ENCODE measurements at places on chromosomes 2 and 18.

DNA sequence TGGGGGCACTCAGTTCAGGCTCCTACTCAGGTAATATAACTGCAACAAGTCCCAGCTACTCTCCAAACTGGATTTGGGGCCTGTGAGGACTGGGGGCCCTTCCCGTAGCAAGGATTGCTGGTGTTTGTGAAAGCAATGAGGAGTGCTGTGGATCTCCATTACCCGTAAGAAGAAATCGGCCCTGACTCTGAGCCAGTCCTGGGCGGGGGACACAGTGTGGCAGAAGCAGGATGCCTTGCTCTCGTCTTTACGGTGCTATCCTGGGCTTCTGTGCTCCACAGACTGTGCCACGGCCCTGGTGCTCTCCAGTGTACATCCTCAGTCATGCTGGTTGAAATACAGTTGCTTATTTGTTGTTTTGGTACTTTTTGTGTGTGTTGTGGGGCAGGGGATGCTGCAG is 172.9 kb downstream of the NDUFA10 start:
- no peak for DNase-seq

GRCh38 chr18:9174302-9174701 is 37.7 kb downstream of the ANKRD12 start:
- DNase-seq, result no peak

DNA sequence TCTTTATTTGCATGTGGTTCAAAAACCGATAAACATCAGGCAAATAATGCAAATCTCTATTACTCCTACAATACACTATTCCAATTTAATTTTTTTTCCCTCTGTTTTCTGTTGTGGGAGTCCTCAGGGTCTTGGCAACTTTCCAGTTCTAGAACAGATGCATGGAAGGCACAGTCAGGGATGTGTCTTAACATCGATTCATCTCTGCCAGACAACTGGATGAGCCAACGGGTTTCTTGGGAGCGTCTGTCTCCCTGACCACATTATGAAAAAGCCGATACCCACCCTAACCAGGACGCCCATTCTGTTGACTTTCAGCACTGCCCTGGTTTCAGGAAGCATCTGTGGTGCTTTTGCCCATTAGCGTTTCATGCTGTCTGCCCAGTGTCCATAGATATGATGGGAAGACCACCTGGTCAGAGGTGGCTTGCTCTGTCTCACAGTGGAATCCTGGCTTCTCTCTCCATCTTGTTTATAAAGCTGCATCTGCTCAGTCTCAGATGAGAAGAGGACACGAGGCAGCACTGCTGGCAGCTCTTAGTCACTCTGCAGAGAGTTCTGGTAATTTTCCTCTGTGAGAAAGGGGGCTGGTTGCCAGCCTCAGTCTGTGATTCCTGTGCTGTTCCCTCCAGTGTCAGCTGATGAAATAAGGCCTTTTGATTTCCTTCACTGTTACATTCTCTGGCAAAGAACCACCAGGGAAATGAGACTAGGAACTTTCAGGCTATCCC is 57.9 kb upstream of the KCNE4 start:
- DNase-seq, result peak; percentile 72

- no peak for DNase-seq
Measured at GRCh38 chr2:199973703-199974102, 18.3 kb downstream of the MAIP1 start.

DNA sequence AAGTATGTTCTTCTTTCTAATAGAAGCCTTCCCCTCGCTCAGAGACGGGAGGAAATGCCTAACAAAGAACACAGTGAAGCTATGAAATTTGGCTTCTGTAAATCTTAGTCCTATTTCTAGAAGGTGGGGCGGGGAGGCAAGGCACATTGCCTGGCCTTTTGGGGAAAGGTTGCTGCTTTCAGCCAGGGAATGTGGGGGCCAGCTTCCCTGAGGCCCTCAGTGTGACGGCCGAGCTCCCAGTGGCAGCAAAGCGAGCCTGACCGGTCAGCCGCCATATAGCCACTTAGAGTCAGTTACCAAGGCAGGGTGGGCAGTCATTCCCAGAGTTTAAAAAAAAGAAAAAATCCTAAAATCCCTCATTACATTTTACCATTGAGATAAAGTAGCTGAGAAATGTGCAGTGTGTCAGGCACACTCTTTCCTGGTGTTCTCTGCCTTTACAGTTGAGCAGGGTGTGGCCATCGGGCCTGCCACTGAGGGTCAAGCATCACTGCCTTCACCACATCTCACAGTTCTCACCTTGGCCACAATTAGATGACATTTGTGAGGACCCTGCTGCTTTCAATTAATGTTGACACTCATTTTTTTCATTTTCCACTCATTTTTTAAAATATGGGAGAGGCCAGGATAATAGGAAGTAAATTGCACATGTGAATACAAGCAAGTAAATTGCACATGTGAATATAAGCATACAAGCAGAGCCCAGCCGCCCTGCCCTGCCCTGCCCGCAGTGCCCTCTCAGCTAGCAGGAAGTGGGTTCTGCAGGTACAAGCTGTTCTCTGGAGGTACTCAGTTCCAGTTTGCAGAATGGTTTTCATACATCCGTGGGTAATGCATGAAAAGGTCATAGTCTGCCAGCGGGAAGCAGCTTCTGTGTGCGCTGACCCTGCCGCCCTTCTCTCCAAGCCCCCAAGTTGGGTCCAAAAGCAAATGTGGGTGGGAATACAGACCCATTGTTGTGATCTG is 76.9 kb downstream of the WDSUB1 start:
- no peak for DNase-seq

DNA sequence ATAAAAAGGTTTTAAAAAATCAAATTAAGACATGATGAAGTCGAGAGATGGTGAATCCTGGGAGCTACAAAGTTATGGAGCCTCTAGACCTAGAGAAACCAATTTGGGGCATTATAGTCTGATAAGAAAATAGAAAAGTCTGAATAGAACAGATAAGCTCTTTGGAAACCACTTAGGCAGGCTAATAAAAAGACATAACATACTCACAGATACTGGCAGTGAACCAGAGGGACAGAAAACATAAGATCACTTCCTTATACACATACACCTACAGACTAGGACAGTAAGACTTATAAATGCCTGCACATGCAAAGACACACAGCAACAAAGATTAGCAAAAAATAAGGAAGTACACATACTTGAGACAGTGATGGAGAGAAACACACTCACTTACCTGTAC is 20.0 kb downstream of the SMC6 start:
- DNase-seq, result no peak

- DNase-seq, result no peak
Measured at GRCh38 chr2:98730053-98730706, 752 bp downstream of the MGAT4A start.

DNA sequence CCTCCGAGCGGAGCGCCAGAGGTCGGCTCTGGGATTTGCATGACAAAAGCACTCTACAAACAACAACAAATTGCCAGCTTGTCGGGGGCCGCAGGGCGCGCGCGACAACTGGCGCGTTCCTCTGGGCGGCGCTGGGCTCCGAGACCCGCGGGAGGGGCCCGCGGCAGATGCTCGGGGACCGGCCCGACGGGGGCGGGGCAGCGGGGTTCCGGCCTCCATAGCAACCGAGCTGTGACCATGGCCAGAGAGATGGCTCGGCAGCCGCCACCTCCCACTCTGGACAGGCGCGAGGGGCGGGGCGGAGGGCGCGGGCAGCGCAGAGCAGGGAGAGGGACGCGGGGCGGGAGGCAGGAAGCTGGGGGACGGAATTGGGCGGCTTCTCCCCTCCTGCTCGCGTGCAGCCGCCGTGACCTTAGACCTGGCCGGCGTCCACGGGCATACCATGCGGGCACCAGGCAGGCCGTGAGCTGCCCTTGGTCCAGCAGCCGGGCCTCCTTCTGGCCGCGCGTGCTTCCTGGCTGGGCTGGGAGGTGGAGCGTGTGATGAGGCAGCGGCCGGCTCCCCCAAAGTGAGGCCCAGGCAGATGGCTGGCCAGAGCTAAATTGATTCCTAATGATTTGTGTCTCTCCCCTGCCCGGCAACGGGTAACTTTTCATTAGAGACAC is 171.5 kb downstream of the CELF4 start:
- peak; percentile 7 for DNase-seq

DNA sequence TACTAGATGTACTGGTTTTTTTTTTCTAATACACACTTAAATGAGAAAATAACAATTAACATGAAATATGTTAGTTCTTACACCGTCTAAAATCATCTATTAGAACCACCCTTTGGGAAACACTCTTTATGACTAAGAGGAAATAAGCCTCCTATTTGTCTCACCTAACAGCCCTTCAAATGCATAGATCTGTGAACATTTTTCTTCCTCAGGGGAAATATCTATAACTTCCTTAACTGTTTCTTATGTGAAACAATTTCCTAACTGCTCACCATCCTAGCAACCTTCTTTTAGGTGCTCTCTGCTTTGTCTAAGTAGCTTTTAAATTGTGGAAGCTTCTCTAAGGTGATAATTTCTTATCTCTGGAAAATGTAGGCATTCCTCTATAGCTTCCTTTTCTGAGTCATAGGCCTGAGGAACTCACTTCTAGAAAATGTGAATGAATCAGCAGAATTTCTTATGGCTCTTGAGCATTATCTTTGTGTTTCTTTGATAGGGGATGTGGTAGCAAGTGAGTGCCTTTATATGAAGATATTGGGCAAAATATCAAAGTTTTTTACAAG is 56.1 kb downstream of the CNTNAP5 start:
- no peak for DNase-seq

Data from thoracic aorta (tissue), 2 donors.